ENCODE measurements at places on chromosomes 16 and 17.

- no peak for DNase-seq
Measured at GRCh38 chr16:10828851-10829366, 10.3 kb upstream of the TVP23A start.

DNA sequence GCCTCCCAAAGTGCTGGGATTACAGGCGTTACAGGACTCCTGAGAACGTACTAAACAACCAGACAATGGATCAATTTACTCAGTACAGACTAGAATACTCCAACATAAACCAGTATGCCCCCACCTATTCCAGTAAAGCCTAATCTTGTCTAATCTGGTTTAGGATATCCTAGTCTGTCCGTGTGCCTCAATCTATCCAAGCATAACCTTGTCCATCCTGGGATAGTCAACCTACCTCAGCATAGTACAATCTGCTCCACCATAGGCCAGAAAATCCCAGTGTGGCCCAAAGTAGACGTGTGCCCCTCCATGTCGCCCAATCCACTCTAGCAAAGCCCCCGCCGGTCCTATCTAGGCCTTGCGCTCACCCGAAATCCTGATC lies 625 bp downstream of the DVL2 start:
- no peak for DNase-seq

- DNase-seq, result no peak
Measured at GRCh38 chr17:39178536-39178935, 12.6 kb upstream of the ARL5C start.

GRCh38 chr17:28700830-28701492 lies 10.7 kb downstream of the PROCA1 start:
- no peak for DNase-seq

DNA sequence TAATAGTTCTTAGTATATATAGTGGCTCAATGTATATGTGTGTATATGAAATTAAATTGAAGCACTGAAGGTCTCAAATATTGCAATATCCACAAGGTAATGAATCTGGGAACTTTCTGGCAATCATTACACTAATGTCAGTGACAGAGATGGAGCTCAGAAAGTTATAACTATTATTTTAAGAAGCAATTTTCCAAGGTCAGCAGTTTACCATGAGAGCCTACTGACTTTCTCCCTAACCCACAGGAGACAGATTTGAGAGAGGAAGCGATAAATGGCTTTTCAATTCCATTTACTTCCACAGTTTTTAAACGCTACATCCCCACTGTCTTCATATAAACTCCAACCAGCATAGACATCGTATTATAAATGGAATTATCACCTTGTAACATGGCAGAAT lies 92.9 kb downstream of the PCTP start:
- no peak for DNase-seq

DNA sequence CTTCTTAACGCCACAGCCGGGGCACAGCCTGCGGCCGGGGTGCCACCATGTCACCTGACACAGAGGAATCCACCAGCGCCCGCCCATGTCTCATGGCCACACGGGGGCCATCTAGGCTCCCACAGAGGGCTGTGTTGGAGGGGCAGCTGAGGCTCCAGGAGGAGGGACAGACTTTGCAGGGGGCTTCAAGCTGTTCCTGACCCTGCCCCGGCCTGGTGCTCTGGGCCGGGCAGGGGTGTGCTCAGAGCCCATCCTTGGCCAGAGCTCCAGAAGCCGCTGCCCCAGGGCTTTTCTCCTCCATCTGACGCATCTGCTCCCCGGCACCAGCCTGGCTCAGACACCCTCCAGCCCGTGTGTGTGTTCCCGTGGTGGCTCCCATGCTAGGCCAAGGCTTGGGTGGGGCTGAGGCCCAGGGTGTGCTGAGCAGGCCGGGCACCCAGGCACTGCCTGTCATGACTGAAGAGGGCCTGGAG lies 7.8 kb upstream of the SLC38A10 start:
- DNase-seq, result no peak

GRCh38 chr17:2192367-2193057 lies 111.1 kb downstream of the SMG6 start:
- no peak for DNase-seq

DNA sequence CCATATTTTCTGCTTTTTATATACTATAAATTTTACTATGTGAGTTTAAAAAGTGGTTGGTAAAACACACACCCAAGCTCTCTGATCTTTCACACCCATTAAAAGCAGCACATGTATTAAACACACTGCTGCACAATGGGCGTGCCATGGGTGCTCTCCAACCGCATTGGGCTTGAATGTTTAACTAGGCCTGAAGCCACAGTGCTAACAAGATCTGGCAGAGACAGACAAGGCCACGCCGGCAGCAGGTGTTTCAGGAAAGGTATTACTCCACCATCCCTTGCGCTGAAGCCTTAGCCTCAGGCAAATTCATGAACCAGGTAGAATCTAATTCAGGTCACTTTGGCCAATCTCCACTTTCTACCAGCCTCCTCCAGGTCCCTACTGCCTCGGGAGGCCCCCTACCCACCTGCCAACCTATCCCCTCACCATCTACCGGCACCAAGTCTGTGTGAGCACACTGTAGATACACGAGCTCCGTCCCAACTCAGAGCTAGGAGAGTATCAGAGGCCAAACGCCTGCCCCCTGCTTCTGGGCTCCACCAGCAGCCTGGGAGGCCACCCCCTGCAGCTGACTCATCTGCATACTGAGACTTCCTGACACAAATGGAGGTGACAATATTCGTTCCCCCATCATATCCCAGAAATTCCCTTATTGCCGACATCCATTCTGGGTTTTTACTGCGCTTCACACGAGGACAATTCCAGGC lies 95.0 kb downstream of the ADCY9 start:
- DNase-seq, result peak; percentile 95

- no peak for DNase-seq
Measured at GRCh38 chr16:84156342-84156784, 11.3 kb downstream of the DNAAF1 start.

DNA sequence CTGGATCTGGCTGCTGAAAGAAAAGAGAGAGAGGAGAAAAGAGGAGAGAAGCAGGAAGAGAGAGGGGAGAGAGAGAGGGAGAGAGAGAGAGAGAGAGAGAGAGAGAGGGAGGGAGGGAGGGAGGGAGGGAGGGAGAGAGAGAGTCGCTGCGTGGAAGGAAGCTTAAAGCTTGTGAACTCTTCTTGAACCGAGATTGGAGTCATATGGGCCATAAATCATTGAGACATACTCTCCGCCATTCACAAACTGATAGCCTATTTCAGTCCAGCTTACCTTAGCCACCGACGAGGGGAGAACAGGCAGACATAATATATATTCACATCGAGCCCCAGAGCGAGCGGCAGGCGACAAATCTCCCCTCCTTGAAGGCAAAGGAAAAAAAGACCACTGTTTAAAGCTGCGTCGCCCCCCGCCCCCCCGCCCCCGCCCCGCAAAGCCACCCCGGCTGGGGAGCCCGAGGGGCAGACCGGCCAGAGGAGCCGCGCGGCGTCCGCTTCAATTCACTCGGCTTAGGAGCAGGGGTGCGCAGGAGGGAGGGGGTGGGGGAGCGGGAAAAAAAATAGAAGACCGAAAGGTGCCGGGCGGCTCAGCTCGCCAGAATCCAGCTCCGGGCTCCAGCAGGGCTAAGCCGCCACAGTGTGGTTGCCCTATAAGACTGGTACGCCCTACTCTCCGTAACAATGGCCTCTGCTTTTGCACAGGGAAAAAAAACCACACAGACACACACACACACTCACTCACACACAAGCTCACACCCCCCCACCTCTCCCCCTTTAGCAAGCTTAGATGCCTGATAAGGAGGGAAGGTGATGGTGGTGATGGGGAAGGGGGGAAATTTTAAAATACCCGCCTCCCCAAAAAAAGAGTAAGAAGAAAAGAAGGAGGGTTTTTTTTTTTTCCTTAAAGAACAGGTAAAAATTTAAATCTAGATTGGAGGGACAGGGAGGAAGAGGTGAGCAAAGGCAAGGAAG lies 10.6 kb upstream of the HOXB2 start:
- peak; percentile 61 for DNase-seq

DNA sequence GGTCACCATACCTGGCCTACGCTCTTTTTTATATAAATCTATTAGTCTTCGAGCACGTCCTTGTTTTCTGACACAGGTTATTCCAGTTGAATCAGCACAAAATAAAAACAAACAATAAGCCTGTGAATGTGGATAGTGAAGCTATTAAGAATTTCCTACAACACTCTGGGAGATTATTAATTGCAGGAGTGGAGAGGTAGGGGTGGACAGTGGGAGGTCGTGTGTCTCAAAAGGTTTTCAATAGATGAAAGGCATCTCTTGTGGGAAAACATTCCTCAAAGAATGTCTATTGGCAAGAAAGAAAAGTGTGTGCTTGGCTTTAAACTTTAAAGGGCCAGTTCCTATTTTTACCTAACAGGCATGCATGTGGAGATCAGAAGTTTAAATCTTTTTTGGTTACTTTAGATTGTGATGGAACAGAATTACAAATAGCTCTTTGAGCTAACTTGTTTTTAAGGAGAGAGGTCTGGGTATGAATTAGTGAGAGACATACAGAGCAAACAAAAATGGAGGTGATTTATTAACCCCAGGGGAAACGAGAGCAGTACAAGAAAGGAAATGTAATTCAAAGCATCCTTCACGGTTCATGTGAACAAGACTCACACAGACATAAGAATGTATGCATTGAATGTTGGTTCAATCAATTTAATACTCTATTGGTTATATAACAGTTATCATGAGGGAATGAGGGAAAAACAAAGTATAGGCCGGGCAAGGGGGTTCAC lies 9.0 kb downstream of the SMYD4 start:
- no peak for DNase-seq

DNA sequence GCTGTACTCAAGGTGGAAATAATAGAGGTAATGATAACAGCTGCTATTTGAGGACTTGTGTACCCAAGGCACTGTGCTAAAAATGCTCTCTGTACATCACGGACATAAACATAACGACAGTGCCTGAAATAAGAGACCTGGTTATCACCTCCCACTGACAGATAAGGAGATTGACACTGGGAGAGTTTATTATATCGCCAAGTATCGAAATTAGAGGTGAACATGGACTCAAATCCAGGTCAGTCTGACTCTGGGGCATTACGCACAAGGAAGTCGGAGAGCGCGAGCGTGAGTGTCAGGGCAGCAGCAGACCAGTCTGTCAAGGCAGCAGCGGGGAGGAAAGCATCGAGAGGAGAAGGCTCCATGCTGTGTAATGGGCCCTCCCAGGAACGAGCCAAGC lies 57.1 kb downstream of the GOSR1 start:
- no peak for DNase-seq

DNA sequence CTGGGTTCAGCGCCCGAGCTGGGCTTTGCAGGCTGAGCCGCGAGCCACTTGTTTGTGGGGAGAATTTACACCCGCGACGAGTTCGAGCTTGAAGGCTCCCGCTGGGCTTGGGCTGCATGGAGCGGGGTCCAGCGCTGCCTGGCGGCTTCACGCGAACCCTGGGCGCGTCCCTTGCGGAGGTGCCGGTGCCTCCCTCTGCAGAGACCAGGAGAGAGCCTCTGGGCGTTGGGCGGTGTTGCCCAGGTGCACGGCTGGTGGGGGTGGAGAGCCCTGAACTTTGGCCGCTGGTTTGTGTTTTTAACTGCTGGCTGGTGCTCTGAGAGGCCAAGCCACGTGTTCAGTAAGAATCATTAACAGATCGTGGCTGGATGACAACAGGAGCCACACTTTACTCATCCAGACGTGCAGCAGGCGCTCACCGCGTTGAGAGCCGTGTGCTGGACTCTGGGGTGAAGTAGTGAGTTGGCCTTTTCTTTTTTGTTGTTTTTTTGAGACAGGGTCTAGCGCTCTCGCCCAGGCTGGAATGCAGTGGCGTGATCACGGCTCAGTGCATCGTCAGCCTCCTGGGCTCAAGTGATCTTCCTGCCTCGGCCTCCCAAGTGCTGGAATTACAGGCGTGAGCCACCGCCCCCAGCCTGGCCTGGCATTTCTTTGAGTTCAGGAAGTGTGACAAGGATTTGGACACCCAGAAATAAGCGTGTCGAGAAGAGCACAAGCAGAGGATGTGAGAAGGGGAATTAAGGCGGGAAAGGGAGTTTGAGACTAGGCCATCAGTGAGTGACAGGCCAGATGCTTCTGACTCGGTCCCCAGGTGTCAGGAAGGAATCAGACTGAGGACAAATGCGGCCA lies 827 bp downstream of the CDK10 start:
- DNase-seq, result peak; percentile 57

DNA sequence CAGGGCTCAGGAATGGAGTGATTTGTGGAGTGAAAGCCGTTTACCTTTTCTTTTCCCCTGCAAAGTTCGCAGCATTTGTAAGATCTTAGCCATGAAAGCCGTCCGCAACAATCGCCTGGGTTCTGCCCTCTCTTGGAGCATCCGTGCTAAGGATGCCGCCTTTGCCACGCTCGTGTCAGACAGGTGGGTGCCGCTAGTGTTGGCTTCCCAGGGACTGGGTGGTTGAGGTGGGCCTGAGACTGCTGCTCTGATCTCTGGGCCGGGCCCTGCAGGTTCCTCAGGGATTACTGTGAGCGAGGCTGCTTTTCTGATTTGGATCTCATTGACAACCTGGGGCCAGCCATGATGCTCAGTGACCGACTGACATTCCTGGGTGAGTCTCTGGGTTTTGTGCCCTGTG lies 27.3 kb downstream of the NUP85 start:
- DNase-seq, result no peak

GRCh38 chr17:75260641-75261335 lies 618 bp downstream of the GGA3 start:
- DNase-seq, result no peak

- no peak for DNase-seq
Measured at GRCh38 chr16:17275076-17276009, 195.4 kb downstream of the XYLT1 start.

DNA sequence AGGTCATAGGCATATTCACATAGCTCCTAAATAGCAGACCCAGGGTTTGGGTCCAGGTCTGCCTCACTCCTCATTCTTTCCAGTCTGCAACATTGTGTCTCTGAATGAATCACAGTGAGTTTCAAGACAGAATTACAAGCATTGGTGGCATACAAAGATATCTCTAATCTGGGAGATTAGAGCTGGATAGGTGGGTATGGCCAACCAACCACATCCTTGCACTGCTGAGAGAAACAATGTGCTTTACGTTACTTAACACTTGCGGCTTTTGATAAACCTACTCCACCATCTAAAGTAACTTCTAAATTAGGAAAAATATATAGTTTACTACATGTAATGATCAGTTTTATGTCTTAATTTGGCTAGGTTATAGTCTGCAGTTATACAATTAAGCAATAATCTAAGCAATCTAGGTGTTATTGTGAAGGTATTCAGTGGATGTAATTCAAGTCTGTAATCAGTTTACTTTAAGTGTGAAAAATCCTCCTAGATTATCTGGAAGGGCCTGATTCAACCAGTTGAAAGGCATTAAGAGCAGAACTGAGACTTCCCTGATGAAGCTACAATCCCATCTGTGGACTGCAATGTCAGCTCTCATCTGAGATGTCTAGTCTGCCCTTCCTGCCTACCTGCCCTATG lies 26.7 kb downstream of the CDH11 start:
- DNase-seq, result no peak

DNA sequence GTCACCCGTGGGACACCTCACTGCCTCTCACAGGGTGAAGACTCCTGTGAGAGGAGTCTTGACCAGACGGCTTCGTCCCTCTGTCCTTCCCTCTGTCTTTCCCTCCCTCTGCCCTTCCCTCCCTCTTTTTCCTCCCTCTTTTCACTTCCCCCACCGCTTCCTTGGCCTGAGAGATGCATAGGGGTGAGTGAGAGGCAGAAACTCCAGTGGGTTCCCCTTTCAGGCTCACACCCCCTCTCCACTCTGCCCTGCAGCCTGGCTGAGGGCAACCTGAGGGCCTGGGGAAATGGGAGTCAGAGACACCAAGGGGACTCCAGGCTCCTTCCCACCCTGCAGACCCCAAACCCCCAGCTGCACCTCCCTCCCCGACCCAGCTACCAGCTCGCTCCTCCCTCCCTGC lies 14.6 kb upstream of the KRT17 start:
- no peak for DNase-seq

Data from NCI-H345 (cell line).